ENCODE measurements at places on chromosomes 1 and 21. TPM values are rescaled to one million over a fixed set of nuclear protein-coding genes. Genes with fewer than 3 reads are reported as not detected.

The EPHA8 gene
- not detected for total RNA-seq

DNA sequence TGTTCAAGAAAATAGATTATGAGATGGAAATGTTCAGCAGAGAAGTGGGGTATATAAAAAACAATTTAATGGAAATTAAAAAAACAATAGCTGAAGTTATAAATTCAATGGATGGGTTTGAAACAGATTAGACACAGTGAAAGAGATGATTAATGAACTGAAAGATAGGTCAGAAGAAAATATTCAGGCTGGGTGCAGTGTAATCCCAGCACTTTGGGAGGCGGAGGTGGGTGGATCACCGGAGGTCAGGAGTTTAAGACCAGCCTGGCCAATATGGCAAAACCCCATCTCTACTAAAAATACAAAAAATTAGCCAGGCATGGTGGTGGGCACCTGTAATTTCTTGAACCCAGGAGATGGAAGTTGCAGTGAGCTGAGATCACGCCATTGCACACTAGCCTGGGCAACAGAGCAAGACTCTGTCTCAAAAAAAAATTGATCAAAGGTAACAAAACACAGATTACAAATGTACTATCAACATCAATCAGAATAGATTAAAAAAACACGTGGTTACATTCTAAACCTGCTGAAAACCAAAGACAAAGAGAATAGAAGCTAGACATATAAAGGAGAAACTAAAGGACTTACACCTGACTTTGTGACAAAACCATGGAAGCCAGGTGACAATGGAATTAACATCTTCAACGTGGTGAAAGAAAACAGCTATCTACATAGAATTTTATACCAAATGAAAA lies 4.8 kb upstream of the SUMO3 start:
- DNase-seq = no peak

The RGS13 gene
- not detected for total RNA-seq

The SLC35F3 gene
- 10.7 TPM for total RNA-seq

Data from activated CD4-positive, alpha-beta memory T cell treated with anti-CD3 and anti-CD28 coated beads, Interleukin-2, amount 10 ng/mL, durations not matched to agents 7 days and 5 days (primary cell).